ENCODE measurements at places on chromosomes 12 and 14.

- no peak for DNase-seq
These were observed 47.6 kb upstream of the RBM19 start for GRCh38 chr12:114013575-114014345.

DNA sequence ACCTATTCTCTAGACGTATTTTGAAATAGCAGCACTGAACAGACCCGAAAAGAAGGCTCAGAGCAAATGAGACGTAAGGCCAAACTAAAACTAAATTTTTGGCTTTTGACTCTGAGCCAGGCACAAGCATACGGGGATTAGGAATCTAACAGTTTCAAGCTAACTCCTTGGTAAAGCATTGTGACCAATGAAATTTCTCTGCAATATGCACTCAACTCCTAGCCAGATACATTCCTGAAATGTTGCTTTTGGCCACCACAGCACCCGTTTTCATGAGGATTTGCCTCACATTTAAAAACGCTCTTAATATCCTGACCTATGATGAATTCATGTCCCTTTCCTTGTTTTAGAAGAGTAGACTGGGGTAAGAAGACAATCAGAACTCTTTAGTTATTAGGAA lies 53.1 kb upstream of the NPFF start:
- DNase-seq = no peak

DNA sequence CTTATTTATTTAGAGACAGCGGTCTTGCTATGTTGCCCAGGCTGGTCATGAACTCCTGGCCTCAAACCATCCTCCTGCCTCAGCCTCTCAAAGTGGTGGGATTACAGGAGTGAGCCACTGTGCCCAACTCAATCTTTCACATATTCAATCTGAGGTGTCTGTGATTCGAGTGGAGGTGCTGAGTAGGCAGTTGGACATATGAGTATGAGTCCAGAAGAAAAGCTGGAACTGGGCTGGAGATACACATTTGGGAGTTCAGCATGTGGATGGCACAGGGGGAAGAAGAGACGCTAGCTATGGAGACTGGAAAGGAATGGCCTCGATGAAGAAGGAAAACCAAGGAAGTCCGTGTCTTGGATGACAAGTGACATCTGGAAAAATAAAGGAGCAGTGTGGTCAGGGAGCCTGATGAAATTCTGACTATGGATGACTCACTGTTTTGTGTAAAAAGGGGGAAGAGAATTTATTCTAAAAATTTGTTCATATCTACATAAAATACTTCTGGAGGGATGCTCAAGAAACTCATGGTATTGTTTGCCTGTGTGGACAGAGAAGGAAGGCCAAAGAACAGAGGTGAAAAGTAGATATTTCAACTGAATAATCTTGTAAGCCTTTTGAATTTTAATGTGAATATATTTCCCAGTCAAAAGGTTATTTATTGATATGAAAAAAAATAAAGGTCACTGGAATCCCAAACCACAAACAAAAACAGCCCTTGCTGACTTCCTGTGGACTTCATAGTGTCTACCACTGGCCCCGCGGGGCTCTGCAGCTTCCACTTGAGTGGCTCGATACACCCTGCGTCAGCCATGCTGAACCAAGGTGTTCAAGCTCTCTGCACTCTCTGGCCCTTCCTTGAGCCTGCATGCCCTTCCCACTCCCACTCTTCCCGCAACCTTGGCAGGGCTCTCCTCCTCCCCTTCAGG lies 8.9 kb upstream of the LTA4H start:
- DNase-seq = no peak

GRCh38 chr14:41055589-41055988 lies 551.1 kb upstream of the LRFN5 start:
- no peak for DNase-seq

DNA sequence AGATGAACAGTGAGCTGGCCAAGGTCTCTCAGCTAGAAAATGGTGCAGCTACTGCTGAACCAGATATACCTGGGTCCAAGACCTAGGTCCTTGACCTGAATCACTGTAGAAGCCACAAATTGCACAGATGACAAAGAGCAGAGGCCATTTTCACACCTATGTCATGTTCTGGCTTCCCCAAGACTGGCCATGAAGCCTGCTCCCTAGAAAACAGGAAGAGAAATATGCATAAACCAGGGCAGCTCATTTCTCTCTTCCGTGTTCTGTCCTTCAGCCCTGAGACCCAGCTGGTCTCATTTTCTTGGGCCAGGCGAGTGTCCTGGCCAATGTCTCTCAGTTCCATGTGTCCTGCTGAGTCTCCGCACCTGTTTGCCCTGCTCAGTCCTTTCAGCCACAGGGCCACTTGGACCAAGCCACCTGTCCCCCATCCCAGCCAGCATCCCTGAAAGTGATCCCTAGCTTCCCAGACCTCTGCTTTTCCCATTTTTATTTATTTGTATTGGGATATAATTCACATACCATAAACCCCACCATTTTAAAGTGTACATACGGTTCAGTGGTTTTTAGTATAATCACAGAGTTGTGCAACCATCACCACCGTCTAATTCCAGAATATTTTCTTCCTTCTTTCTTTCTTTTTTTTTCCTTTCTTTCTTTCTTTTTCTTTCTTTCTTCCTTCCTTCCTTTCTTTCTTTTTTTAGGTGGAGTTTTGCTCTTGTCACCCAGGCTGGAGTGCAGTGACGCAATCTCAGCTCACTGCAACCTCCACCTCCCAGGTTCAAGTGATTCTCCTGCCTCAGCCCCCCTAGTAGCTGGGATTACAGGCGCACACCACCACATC lies 27.0 kb downstream of the P2RX7 start:
- no peak for DNase-seq

DNA sequence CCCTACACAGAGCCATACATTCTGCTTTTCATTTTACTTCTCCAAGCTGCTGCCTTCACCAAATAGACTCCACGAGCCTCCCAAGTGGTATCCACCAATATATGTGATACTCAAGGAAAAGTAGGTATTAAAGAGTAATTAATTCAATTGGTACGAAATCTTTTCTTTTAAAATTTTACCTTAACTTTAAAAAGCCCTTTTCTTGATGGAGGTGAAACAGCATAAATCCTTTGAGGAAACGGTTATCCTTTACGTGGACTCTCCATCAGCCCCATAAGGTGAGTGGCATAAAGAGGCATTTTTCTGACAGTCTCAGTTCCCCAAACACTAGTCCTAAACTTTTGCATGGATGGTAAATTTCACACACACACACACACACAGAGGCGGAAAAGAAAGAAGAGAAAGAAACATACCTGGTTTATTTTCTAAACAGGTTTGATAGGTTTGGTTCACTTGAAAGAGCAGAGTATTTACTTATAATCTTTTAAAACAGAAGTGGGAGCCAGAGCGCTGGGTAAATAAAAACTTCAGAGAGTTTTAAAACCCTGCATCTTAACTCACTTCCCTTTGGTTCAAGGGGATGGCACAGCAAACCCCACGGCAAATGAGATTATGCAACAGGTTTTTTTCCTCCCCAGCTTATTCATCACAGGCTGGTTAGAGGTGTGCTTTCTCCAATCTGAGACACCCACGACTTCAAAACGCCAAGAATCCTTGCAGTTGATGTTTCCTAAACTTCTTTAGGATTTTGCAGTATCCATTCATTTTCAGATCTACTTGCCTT lies 1.9 kb downstream of the DUSP16 start:
- DNase-seq = no peak

- no peak for DNase-seq
These were observed 413 bp downstream of the LRP6 start for GRCh38 chr12:12266389-12266872.

DNA sequence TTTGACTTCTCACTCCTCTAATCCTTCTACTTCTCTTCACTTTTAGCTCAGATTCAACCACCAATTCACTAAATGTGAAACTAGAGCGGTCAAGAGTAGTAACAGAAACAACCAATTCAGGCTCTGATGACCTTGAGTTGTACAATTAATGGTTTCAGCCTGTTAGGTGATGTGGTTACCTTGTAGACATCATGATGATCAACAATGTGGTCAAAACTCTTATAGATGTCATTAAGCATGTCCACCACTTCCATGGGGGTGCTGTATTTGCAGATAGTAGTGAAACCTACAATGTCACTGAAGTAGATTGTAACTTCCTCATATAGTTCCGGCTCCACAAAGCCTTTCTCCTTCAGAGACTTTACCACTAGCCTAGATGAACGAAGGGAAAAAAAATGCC lies 54.1 kb upstream of the PLBD1 start:
- DNase-seq = no peak

DNA sequence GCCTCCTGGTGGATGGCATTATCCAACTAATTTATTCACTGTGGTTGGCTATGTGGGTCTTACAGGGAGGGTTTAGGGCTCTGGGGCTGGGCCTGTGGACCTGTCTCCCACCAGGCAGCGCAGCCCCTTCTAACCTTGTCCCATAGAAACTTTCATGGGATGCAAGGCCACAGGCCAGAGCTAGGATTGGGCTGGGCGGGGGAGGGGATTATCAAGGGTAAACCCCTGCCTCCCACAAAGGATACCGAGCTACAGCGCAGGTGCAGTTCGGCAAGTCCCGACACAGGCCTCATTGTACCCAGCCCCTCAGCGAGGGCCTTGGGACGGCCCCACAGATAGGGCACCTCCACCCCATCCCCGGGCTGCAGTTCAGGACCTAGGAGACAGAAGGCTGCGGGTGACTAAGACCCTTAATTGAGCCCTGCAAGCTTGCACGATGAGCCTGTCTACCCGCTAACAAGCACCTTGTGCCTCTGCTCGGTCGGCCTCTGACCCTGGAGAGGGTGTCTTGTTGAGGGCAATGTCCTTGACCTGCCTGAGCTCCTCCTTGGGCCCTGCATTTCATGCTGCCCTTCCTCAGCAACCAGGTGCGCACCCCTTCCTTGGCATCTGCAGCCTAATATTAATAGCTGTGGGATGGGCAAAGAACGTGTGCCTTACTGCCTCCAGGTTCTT lies 46.7 kb downstream of the PSMA6 start:
- DNase-seq = no peak

GRCh38 chr14:56417173-56417572 lies 162.4 kb upstream of the TMEM260 start:
- no peak for DNase-seq

DNA sequence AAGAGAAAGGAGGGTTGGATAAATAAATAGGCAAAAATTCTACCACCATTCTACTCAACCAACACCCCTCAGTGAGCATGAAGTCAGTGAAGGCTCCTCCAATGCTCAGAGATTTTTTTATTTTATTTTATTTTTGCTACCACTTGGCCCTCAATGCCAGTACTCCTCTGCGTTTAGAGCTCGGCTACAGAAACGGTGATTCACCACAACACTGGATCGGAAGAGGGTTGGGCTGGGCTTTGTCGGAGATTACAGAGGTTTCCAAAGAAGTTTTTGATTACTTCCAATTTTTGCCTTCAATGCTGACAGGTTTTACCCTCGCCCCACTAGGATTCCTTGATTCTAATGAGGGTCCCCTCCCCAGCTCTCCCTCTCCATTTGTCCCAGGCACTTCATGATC lies 1027.2 kb upstream of the TMEM132C start:
- no peak for DNase-seq

DNA sequence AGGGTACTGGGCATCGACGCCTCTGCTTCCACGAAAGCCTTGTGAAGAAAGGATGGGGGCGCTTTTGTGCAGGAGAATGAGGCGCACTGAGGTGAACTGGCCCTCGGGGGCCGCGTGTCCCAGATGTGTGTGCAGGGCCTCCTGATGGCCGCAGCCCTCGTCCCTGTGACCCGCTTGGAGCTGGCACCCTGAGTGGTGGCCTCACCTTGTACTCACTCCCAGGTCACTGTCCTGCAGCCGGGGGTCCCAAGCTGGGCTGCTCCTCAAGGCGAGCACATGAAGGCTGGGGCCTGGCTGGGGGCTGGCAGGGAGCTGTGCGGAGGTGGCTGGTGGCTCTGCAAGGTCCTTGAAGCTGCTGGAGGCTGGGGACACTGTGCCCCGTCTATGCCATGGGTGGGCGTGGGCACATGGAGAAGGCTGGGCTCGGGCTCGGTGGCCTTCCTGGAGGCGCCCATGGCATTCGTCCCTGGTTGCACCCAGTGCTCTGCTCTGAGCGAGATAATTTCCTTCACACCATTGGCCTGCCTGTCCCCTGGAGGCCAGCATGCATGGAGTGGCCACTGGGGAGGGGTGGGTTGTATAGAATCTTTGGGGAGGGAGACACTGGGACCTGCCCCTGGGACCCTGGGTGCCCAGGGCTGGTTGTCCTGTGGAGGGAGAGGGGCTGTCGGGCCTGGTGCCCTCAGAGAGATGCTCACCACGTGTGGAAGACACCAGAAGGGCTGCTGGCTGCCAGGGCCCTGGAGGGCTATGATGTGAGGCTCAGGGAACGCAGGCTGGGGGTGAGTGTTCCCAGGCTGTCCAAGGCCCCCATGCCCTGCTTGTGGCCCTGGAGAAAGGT lies 79.3 kb downstream of the TMEM121 start:
- DNase-seq = no peak

DNA sequence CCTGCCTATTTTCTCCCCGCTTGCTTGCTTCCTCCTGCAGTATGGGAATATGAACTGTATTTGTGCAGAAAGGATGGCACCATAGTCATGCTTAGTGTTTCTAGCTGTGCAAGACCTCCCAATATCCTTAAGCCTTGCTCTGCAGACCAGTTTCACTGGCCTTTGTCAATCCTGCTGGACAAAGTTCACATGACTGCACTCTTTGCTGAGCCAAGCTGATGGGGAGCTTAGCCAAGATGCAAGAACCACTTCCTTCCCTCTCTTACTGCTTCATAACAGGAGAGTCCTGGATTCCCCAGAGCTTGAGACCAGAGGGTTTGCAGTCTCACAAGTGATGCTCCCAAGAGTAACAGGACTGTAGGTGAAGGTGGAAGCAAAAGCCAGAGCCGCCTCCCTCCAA lies 3.8 kb downstream of the ASIC1 start:
- DNase-seq = no peak

DNA sequence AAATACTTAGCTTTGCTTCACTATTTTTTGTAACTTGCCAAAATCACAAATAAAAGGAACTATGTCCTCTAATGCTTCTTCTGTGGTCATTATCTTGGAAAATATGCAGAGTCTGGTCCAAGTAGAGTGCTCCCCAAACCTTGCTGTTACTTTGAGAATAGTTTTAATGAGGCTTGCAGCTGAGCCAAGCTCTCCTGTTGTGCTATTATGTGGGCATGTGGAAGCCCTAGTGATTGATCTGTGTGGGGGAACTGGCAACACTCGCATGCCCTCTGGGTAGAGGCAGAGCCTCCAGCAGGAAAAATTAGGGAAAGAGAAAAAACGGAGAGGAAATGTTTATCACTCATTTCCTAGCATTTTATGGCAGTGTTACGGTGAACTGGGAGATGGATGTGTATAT lies 473.1 kb downstream of the EGLN3 start:
- no peak for DNase-seq

- no peak for DNase-seq
These were observed 13.1 kb downstream of the DACT1 start for GRCh38 chr14:58650857-58651256.

- no peak for DNase-seq
These were observed 103.5 kb upstream of the FRMD6 start for GRCh38 chr14:51548187-51548586.

- DNase-seq = no peak
These were observed 93.8 kb downstream of the GALC start for GRCh38 chr14:87899228-87899627.

GRCh38 chr12:98939350-98939749 lies 294.3 kb downstream of the APAF1 start:
- no peak for DNase-seq

DNA sequence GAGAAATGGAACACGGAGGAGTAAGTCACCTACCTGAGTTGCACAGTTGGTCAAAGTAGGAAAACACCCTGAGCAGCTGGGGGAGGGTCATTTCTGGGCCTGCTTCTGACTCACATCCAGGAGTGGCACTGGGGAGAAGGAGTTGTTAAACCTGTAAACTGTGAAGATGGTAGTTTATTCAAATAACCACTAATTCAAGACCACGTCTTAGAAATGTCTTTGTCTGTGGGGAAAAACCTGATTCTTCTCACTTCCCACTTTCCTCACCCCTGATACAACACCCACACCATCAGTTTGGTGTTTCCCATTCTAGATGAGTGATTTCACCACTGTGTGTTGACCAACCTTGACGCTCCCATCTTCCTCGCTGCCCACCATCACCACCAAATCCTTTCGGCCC lies 207.1 kb downstream of the ANO4 start:
- DNase-seq = no peak
